ENCODE measurements at places on chromosomes 11 and 22.
A peak's percentile ranks its signal among the peaks of the same experiment; 100 is the strongest.

GRCh38 chr11:66280428-66280827 is 2.5 kb downstream of the CNIH2 start:
- no peak for DNase-seq

- no peak for DNase-seq
These were observed 87.9 kb downstream of the AMBRA1 start for GRCh38 chr11:46505741-46506482.

DNA sequence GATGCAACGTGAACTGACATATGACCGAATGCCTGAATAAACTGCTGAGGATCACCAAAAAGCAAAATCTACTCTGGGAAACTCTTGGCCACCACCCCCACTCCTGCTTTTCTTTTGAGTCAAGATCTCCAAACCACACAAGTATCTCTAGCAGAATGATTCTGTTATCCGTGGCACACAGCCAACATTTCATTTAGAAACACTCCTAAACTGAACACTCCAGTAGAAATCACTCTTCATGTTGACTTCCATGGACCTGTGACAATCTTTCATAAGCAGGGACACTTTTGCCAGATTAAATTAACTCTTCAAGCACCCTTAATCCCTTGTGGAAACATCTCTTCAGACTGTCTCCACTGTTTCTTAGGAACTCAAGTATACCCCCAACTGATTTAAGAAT is 44.4 kb downstream of the VSIG10L2 start:
- DNase-seq: no peak

- DNase-seq: no peak
These were observed 4.3 kb upstream of the GP1BB start for GRCh38 chr22:19719050-19719482.

DNA sequence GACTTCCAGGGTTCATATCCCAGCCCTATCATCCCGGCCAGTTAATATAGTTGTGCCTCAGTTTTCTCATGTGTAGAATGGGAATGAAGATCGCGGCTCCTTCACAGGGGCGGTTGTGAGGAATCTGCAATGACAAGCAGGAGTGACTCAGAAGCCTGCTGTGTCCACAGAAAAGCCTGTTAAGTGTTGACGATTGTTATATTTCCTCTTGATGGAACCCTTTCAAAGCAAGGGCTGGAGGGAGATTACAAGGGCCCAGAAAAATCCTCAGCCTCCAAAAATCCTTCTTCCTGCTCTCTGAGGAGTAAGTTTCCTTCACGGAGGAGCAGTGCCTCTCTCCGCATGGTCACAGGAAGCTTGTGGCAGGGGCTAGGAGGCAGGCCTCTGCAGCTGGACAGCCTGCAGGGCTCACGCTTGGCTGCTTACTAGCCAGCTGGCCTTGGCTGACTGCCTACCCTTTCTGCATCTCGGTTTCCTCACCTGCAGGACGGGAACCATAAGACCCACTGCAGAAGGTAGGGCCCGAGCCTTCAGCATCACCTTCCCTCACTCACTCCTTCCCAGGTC is 63.4 kb downstream of the CACNG2 start:
- DNase-seq: no peak

GRCh38 chr22:27635435-27635834 is 166.1 kb downstream of the MN1 start:
- no peak for DNase-seq

GRCh38 chr22:29155966-29156365 is 49.7 kb upstream of the EMID1 start:
- DNase-seq: no peak

GRCh38 chr22:17167486-17167885 is 8.4 kb upstream of the HDHD5 start:
- no peak for DNase-seq

GRCh38 chr11:27696961-27697360 is 3.3 kb downstream of the BDNF start:
- no peak for DNase-seq

GRCh38 chr11:127000291-127000968 is at the start of gene KIRREL3:
KIRREL3 (minus strand) TSS chr11:127000770.
- DNase-seq: no peak

GRCh38 chr11:113072237-113072858 is 111.1 kb downstream of the NCAM1 start:
- no peak for DNase-seq

- no peak for DNase-seq
These were observed 35.1 kb downstream of the RRP8 start for GRCh38 chr11:6568191-6568918.

- DNase-seq: no peak
These were observed 33.4 kb downstream of the ARFGAP2 start for GRCh38 chr11:47143322-47143721.

GRCh38 chr11:8658321-8659057 is 24.0 kb downstream of the TRIM66 start:
- no peak for DNase-seq

- no peak for DNase-seq
These were observed 669.9 kb downstream of the BRD1 start for GRCh38 chr22:49157529-49158339.

- no peak for DNase-seq
These were observed 101.5 kb downstream of the PLEKHA7 start for GRCh38 chr11:16912692-16913111.

DNA sequence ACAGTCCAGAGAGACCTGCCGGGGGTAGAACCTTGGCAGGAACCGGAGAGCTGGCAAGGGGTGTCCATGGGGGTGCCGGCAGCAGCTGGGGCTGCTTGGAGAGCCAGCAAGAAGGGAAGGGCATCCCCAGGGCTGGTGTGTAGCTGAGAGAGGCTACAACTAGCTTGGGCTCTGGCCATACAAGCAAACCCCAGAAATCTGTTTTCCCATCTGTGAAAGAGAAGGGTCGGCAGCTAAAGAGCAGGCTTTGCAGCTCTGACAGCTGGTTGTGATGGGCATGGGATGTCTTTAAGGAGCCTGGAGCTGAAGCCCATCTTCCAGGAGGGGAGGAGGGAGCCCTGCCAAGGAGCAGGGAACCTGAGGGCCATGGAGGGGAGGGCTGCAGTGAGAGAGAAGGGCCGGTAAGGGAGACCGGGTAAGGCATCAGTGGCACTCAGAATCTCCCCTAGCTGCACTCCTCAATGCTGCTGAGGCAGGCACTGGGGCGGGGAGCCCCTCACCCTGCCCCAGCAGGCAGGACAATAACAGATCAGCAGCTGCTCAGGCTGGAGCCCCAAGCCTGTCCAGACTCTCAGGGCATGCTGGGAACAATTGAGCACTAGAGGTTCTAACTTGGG is 3.9 kb downstream of the CHST1 start:
- DNase-seq: no peak

DNA sequence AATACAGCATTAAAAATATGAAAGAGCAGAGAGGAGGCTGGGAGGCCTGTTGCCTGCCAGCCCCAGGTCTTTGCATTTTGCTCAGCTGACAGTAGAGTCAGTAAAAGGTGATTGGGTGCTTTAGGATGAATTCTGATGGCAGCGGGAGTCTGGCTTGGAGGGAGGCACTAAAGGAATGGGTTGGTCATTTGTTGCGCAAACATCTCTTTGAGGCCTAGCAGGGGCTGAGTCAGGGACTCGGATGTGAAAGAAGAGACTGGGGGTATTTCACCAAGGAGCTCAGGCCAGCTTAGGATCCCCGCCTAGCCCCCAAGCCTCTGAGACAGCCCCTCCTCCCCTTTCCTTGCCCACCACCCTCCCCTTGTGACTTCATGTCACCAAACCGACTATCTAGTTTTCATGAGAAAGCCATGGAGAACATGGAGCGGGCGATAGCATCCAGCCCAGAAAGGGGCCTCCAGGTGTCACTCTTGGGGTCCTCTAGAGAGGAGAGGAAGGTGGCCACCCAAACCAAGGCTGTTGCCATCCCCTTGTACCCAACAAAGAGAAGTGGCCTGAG is 9.7 kb downstream of the DGKZ start:
- DNase-seq: no peak

DNA sequence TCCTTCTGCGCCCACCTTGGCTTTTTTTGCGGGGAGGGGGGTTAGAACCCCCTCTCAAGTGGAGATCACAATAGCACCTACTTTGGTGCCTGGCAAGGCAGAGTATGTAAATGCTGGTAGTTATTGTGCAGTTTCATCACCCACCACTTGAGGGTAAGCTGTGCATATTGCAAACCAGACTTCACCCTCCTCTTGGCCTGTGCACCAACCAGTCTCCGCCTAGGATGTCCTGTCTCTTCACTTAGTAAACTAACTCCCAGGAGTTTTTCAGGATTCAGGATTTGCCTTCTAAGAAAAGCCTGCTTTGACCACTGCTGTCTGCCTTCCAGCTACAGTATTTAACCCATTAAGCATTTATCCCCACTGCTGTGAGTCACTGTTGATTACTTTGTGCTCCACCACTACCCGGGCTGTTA is 2.0 kb upstream of the UBXN1 start:
- peak; percentile 26 for DNase-seq

DNA sequence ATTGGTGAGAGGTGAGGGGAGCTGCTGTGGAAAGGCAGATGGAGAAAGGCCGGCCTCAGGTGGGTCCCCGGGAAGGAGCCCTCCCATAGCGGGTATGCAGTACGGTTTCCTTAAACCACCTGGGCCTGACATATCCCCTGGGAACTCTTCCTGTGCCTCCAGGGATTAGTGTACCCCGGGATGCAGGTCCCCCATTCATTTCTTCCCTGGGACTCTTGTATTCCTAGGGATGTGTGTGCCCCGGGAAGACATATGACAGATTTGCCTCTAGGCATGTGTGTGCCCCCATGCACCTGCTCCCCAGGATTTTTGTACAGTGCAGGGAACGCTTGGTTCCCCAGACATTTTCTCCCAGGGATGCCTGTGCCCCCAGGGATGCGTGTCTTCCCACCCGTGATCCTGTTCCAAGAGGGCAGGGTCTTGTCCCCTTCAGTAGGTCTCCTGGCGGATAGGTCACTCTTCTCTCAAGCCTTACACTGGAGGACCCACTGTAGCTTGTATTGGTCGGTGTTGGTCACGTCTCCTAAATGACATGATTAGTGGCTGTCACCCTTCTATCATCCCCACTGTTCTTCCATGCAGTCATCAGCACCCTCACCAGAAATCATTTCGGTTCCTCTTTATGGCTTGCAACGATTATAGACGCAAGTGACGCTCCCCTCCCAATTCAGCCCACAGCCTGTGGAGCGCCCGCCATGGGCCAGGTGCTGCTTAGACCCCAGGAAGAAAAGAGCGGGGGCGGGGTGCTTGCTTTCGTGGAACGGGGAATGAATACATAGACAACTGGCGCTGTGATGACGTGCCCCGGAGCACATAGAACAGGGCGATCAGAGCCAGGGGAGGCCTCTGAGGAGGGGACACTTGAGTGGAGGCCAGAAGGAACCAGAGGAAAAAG is 1.3 kb downstream of the PARVB start:
- peak; percentile 90 for DNase-seq

GRCh38 chr11:24134879-24135589 is 361.8 kb upstream of the LUZP2 start:
- no peak for DNase-seq

GRCh38 chr11:44133335-44133946 is 38.0 kb downstream of the EXT2 start:
- DNase-seq: no peak

- no peak for DNase-seq
These were observed 34.6 kb downstream of the SLC6A5 start for GRCh38 chr11:20634044-20634443.

GRCh38 chr22:43423046-43423445 is 11.2 kb downstream of the MPPED1 start:
- DNase-seq: no peak

DNA sequence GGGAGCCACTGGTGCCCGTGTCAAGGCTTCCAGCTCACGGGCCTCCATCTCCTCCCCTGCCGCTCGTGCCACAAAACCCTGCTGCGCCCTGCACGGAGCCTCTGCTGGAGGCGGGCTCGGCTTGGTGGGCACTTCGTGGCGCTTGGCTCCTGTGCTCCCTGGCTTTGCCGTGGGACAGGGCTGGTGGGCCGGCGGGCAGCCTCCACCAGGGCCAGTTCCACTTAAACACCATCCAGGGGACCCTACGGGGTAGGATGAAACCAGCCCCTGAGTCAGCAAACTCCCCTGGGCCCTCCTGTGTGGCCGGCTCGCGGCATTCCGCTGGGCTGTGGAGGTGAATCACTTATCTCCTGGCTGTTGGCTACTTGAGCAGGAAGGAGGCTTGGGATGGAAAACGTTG is 1304.6 kb downstream of the BRD1 start:
- no peak for DNase-seq

DNA sequence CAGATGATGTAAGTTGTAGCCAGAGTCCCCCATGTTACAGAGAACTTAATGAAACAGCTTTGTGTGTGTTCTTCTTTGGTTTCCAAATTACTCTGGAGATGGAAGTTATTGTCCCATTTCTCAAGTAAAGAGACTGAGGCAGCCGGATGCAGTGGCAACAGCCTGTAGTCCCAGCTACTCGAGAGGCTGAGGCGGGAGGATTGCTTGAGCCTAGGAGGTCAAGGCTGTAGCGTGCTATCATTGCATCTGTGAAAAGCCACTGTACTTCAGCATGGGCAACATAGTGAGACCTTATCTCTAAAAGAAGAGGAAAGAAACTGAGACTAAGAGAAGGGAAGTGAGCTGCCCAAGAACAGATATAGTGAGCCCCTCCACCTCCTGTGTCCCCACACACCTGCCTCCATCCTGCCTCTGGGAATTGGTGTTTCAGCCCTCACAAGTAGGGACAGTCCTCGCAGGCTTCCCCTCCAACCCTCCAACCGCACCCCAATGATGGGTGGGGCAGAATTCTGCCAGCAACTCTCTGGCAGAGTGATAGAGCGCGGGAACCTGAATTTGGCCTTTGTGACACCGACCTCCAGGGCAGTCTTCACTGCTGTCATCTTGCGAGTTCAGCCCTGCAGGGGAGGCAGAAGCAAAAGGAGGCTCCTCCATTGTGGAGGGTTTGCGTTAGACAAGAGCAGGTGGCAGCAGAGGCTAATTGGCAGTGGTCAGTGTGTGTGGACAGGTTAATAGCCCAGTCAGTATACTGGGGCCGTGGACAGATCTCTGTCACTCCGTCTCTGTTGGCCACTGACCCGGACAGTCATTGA is 1.6 kb downstream of the PDXP start:
- DNase-seq: no peak

DNA sequence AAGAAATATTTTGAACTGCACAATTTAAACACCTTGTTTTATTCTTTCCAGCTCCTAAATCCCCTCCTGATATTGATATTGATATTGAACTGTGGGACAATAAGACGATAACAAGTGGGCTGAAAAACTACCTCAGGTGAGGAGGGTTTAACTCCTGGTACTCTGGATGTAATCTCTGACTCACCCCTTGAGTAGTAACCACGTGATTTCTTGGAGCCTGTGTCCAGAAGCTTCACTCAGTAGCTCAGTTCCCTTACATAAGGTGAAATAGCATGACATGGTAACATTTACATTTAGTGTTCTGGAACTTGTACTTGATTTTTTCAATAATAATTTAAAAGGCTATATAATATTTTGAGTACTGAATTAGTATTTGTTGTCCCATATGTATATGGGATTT is 168.0 kb downstream of the PGR start:
- DNase-seq: no peak

DNA sequence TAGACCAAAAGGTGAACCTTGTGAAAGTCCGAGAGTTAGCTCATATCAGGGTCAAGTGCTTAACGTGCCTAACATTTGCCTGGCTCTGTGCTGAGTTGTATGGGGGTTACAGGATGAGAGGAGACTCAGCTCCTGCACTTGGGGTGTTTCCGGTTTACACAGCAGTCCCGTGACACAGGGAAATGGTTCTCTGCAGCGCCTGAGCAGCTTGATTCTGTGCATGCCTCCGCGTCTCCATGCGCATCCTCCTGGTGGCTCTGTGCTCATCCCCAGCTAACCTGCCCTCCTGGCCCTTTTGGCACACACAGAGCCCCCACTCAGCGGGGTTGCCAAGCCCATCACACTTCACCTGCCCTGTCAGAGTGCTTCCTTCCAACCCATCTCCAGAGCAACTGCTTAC is 238.3 kb upstream of the TBCEL start:
- DNase-seq: no peak

- peak; percentile 24 for DNase-seq
These were observed 3.1 kb upstream of the COMMD9 start for GRCh38 chr11:36292311-36292722.
